GM12892 (cell line): ENCODE measurements at places on chromosomes 7 and 10.

- no peak for DNase-seq
Observed at GRCh38 chr7:138876326-138876725, 78.3 kb upstream of the ATP6V0A4 start.

- no peak for DNase-seq
Observed at GRCh38 chr10:88598055-88598454, 11.5 kb downstream of the LIPJ start.

DNA sequence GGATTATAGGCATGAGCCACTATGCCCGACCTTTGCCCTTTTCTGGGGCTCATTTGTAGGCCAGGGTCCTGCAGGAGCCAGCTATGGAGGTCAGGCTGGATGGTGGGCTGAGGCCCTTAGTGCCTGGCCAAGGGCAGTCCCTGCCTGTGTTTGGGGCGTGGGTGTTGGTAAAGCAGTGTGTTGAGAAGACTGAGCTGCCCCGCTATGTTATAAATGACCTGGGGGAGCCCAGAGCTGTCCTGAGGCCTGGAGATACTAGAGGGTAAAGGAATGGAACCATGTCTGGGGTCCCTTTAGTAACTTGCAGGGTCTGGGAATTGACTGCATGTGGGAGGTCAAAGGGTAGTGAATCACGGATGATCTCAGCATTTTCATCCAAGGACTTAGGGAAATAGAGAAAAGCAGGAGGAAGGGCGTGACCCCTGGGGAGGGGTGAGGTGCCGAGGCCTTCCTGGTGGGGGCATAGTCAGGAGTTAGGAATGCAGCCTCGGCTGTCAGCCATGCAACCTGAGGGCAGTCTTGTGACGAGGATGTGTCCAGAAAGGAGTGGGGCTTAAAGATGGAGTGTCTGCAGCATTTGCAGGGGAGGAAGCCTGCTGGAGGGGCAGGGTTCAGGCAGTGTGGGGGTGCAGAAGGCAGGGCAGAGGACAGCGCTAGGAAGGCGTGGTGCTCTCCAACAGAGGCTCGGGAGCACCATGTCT, 31.5 kb downstream of the TMEM248 start:
- DNase-seq = no peak

GRCh38 chr10:78972160-78972946, 96.4 kb upstream of the ZMIZ1 start:
- DNase-seq = no peak

GRCh38 chr7:104980841-104981671, 32.9 kb upstream of the KMT2E start:
- no peak for DNase-seq

GRCh38 chr7:144824360-144824759, 11.5 kb downstream of the TPK1 start:
- DNase-seq = no peak
